ENCODE measurements at places on chromosomes 5 and 9.

DNA sequence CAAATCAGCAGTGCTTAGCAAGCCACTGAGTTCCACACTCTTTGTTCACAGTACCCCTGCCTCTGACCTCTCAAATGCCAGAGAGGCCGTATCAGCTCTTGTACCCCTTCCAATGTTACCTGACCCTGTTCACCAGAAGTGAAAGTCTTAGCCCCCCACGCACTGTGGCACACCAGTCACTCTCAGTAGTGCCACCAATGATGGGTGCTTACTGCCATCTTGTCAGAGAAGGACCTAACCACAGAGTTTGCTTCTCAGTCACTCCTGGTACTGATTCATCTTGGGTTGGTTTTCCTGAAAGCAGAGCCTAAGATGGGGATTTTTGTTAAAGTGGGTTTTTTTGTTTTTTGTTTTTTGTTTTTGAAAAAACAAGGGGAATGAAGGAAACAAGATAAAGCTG is 28.8 kb upstream of the PANK3 start:
- no peak for DNase-seq

DNA sequence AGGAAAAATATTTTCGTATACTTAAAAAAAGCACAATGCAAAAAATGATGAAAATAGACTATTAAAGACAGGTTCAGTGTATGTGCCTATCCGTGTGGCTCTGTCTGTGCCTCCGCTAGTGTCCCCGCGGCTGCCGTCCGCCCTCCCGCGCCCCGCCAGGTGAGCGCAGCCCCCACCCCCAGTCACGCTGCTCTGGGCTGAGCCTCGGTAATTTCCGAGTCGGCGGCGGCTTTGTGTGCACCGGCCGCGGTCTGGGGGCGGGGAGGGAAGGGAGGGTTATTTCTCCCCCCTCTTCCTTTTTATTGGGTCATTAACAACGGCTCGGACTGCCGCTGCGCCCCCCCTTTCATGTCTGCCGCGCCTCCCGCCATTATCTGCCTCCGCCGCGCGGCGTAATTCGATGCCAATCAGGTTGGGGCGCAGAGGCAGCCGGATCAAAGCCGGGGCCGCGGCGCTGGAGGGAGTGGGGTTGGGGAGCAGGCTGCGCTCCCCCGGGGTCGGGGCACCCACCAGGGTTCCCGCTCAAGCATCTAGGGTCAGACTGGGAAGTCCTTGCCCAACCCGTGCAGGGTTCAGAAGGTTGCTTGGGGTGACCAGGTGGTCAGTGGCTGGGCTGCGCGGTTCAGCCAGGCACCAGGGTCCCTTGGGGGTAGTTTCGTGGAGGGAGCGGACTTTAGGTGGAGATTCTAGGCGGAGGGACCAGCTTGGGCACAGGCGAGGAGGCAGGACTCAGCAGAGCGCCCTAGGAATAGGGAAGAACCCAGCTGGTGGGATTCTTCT is 39.5 kb upstream of the PSD2 start:
- DNase-seq, result no peak

- no peak for DNase-seq
Observed at GRCh38 chr9:26163931-26164330, 485.7 kb upstream of the TUSC1 start.

- no peak for DNase-seq
Observed at GRCh38 chr5:75348241-75348640, 11.2 kb downstream of the HMGCR start.

DNA sequence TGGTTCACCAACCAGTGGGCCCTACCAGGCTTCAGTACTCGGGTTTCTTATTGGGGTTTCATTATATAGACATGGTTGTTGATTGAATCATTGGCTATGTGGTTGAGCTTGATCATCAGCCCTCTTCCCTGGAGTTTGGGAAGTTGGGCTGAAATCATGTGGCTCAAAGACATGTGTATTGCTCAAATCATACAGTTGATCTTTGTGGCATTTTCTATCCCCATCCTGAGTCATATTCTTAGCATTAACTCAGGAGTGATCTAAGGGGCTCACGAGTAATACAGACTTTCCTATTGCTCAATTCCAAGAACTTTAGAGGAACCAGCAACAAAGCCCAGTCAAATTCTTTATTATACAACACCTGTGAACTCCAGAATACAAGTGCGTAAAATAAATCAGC is 66.2 kb downstream of the SMC5 start:
- no peak for DNase-seq

GRCh38 chr5:34486849-34487158 is 169.3 kb upstream of the RAI14 start:
- DNase-seq, result no peak

DNA sequence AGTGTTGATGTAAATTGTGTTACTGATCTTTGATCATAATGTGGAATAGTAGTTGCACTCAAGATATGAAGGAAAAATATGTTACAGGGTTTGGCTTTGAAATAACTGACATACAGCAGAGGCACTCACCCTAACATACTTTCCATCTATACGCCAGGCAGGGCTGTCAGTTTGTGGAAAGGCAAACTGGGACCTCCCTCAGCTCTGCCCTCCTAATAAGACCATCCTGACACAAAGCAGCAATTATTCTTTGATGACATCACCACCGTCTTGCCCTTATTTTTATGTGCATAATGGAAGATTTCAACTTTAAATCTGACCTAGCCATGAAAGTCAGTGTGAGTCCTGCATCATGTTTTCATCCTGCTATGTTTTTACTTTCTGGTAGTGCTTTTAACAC is 42.9 kb downstream of the ITGA1 start:
- no peak for DNase-seq

DNA sequence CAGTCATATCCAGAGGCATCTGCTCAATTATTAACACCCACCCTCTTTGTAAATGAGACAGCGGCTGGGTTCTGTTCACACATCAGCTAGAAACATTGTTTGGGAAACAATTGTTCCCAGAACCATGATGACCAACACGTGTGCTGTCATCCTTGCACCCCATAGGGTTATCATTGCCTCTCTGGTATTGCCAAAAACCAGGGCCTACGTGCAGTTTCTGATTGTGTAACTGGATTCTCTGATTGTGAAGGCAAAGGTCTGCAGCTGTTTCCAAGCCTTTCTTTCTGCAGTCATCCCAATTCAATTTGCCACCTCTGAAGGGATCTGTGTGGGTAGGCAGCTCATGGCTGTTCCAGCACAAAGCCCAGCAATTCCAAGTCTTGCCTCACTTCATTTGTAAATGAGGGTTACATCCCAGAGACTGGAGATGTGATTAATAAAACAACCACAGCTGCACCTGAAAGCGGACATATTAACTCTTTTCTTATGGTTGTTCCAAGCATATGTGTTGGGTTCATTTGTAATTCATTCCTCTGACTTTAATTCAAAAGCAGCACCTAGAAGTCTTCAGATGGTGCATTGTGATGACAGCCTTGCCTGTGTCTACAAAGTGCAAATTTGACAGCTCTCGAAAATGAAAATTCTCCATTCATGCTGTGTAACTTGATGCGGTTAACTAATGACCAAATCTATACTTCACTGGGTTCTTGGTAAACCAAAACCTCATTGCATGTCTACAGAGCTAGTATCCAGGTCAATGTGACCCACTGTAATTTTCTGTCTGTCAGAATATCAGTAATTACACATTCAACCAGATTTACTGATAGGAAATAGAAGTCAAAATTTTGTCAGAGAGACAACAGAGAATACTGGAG is 66.6 kb downstream of the YIPF5 start:
- no peak for DNase-seq

GRCh38 chr9:68480807-68481206 is 59.9 kb downstream of the TMEM252 start:
- DNase-seq, result no peak

DNA sequence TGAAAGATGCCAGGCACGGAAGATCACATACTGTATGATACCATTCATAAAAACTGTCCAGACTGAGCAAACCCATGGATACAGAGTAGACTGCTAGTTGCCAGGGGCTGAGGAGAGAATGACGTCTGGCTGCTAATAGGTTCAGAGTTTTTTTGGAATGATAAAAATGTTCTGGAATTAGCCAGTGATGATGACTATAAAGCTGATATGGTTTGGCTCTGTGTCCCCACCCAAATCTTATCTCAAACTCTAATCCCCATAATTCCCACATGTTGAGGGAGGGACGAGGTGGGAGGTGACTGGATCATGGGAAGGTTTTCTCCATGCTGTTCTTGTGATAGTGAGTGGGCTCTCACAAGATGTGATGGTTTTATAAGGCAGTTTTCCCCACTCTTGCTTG is 37.4 kb downstream of the CAMSAP1 start:
- no peak for DNase-seq

GRCh38 chr5:6682239-6682638 is 31.0 kb upstream of the TENT4A start:
- DNase-seq, result no peak

DNA sequence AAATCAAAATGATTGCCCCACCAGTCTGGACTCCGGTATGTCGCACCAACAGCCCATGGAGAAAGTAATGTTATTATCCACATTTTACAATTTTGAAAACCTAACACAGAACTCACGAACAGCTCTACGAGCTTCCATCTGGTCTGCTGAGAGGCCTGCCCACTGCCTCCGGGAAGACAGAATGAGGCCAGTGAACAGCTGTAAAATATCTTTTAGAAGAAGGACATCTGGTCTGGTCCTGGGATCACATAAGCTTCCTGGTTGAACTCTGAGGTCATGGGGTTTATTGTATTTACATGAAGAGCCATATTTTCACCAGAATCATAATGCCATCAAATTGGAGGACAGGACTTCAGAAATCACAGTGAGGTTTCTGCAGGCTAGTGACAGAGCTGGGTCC is 89.0 kb downstream of the FRMD3 start:
- no peak for DNase-seq

DNA sequence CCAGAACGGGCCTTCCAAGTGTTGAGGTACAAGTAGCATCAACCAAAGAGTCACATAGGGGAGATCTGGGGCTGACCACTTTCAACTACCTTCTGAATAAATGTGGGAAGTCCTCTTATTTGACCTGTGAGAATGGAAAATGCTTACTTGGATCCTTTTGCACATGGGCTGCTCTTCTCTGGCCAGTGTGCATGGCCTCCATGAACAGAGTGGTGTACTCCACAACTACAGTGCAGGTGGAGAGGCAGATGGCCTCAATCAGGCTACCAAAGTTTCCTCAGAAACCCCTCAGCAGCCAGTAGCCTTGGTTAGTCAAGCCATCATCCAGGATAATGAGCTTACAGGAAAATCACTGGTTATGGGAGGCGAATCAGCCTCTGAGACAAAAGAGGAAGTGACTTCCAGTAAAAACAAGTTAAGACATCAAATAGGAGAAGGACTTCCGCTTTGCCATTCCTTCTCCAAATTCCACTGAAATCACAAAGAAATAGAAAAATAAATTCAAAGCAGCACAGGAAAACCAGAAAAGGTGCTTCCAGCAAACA is 18.3 kb upstream of the FCHO2 start:
- no peak for DNase-seq

DNA sequence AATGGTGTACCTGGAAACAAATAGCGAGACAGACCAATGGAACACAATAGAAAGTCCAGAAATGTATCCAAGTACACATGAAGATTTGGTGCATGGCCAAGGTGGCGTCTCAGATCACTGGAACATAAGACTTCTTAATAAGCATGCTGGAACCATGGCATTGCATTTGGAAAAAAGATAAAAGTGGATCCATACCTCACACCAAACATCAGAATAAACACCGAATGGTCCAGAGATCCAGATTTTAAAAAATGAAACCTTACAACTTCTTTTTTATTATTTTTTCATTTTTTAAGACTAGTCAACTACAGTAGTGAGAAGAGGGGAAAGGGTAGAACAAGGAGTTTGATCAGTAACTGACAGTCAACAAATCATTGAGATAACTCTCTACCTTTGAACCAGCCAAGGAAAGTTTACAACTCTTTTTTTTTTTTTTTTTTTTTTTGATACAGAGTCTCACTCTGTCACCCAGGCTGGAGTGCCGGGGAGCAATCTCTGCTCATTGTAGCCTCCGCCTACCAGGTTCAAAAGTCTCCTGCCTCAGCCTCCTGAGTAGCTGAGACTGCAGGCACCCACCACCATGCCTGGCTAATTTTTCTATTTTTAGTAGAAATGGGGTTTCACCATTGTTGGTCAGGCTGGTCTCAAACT is 8.8 kb upstream of the DUSP1 start:
- no peak for DNase-seq

DNA sequence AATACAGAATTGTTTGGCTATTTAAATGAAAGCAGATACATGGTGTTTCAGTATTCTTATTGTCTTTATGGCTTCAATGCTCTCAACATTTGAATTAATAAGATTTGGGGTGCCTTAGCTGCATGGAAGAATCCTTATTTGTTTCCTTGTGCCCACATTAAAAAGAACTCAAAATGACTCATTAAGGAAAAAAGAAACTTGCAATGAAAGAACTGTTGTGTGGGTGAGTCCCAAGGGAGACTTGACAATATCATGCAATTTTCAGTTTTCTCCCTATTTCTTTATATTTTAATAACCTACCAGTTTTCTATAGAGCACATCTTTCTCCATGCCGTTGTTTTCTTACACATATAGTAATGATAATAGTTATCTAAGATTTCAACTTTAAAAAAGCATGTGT is 404.0 kb downstream of the PDE4D start:
- DNase-seq, result no peak

DNA sequence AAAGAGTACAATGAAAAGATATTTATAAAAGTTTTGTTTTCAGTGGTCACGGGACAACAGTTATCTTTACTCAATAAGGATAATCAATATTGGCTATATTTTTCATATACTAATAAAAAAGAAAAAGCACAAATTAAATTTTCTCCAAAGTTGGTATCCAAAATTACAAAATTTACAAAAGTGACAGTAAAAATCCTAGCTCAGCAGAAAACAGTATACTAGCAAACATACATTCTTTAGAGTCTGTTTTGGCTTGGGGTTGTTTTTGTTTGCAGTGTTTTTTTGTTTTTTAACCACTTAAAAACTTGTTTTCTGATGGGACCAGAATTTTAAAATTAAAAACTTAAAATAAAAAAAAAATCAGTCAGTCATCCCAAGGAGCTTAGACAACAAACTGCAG is 183.2 kb downstream of the DENND1A start:
- DNase-seq, result no peak

GRCh38 chr5:59274106-59274636 is 619.4 kb downstream of the PDE4D start:
- no peak for DNase-seq

- no peak for DNase-seq
Observed at GRCh38 chr5:124678922-124679519, 67.4 kb downstream of the ZNF608 start.

GRCh38 chr5:35842856-35843255 is 13.8 kb upstream of the IL7R start:
- no peak for DNase-seq

DNA sequence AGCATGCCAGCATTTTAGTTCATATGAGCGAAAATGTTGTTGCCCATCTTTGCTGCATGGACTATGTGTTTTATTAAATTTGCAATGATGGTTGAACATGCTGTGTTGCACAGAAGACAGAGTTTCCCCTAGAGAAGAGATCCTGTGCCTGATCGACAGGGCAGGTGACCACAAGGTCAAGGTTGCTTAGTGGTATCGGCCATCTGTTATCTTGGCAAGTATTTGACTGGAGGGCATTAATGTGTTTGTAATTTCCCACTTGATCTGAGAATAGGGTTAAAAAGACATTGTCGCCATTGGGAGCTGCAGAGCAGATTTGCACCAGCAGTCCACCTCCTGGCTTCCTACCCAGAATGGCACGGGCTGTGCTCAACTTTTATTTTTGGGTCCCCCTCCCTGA is 1523.6 kb upstream of the WWC1 start:
- no peak for DNase-seq

- no peak for DNase-seq
Observed at GRCh38 chr5:143671674-143672569, 140.0 kb upstream of the HMHB1 start.

All from retinal pigment epithelial cell (primary cell).